ENCODE measurements at places on chromosomes 5 and 9.

GRCh38 chr9:5879419-5880181 is 11.1 kb upstream of the MLANA start:
- DNase-seq: no peak

- no peak for DNase-seq
These were observed 249.7 kb upstream of the ZNF462 start for GRCh38 chr9:106613250-106613737.

DNA sequence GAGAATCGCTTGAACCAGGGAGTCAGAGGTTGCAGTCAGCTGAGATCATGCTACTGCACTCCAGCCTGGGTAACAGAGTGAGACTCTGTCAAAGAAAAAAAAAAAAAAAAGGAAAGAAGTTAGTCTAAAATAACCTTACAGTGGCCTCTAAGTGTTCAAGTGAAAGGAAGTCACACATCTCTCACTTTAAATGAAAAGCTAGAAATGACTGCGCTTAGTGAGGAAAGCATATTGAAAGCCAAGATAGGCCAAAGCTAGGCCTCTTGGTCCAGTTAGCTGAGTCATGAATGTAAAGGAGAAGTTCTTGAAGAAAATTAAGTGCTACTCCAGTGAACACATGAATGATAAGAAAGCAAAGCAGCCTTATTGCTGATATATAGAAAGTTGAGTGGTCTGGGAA is 38.1 kb downstream of the ITGA1 start:
- no peak for DNase-seq

- no peak for DNase-seq
These were observed 17.9 kb downstream of the ANKH start for GRCh38 chr5:14853685-14854084.

GRCh38 chr9:109865521-109865920 is 85.5 kb downstream of the PALM2AKAP2 start:
- no peak for DNase-seq

DNA sequence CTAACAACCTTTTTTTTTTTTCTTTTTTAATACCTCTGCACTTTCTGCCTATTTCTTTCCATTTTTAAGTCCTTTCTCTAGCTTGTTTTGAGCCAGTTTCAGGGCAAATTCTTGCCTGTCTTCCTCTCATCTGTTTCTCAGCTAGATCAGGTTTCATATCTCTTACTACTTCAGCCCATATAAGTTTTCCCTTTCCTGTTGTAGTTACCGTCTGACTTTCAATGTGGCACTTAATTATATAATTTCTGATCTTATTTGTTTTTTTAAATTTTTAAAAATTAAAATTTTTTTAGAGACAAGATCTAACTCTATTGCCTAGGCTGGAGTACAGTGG is 104.7 kb upstream of the ELL2 start:
- DNase-seq: no peak

GRCh38 chr9:85521371-85522197 is 220.2 kb downstream of the AGTPBP1 start:
- DNase-seq: no peak

- DNase-seq: no peak
These were observed 42.9 kb downstream of the DAPK1 start for GRCh38 chr9:87540444-87541105.

DNA sequence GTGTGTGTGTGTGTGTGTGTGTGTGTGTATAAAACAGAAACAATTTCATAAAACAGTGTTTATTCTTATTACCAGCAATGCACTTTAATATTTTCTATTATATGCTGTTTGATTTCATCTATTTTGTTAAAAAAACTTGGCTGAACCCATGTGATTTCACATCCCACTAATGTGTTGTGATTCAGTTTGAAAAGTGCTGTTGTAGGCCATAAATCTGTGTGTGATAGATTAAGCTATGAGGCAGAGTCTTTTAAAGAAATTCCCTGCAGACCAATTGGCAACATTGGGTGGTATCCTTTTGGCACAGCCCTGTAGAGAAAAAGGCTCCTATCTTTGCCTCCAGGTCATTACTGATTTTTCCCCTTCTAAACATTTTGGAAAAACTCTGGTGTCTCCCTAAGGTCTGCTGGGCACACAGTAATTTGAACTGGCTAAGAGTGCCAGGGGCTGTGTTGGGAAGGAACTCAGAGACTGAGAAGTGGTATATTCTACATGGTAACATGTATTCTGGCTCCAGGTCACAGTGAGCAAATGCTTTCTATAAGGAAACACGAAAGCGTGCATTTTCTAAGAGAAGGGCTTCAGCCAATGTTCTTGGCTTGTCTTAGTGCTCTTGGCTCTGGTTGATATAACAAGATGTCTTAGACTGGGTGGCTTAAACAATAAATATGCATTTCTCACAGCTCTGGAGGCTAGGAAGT is 4.5 kb downstream of the CAMK4 start:
- DNase-seq: no peak

DNA sequence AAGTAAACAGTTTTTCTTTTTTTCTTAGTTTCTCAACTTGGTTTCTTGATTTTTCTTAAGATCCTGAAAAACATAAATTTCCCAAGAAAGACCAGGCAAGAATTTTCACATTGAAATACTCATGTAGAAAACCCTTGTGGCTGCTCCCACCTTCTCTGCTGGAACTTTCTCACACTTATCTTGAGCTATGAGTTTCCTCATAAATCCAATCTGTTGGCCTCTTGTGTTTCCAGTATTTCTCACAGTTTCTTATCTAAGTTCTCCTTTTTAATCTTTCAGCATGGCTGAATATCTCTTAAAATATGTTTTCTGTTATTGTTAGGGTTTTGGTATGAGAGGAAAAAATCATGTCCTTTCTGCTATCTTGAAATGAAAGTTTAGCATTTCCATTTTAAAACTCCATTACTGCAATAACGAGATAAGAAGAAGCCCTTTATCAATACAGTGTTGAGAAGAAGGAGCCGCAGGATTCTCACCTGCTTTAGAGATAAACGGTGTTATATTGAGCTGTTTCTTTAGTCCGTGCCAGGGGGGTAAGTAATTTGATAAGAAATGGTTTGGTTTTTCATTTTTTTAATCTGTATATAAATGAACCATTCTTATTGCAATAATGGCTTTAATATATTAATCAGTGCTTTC is 89.3 kb downstream of the ALDH1A1 start:
- peak; percentile 23 for DNase-seq

DNA sequence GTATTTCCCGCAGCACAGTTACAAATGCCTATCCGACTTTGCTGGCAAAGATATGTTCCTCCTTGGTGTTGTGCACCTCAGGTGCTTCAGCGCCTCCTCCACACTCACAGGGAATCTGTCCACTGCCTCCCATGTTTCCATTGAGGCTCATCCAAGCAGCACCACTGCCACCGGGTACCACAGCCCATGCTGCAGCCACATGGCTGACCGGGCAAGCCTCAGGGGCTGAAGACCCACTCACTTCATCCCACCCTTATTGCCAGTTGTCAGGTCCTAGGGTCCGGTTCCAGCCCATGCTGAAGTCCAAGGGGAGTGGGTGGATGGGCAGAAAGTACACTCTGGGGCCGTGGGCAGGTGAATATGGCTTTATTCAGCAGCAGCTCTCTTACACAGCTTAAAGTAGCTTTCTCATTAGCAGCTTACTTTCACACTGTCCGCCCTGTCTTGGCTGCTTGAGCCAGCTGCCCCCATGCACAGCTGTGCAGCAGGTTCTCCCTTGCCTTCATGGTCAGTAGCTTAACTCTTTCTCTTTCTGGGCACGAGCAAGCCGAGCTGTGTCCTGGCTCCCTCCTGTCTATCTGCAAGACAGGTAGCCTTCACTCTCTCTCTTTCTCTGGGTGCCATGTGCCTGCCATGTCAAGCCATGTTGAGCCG is 1052.3 kb downstream of the PTPRD start:
- no peak for DNase-seq

DNA sequence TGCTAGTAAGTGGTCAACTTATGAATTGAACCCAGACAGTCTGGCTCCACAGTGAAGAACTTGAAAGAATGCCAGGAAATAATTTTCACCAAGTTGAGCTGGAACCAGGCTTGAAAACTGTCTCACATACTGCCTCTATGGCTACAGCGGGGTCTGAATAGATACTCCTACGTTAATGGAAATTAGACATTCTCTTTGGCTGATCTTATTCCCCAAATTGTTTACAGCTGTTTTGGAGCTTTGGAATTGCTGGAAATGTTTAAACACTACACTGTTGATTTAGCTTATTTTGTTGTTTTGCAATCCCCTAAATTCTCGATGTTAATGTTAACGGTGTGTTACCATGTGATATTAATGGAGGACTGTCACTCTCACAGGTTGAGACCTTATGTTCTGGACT is 146.4 kb downstream of the FBXL7 start:
- DNase-seq: no peak

DNA sequence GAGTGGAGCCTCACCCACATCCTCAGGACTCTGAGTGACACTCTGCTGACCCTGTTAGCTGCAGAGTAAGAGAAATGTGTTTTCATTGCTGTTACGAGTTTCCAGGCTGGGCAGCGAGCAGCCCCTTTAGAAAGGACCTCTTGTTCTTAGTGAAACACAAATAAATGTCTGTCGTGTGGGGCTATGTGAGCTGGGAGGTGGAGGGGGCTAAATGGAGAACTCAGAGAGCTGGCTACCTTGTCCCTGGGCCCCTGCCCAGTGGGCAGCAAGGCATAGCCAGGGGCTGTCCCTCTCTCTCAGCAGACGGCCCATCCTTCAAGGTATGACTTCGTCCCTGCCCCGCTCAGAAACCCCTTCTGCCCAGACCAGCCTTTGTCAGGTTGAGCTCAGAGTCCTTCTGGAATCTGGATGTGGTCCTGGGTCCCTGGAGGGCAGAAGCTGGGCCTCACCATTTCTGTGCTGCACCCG is 10.2 kb downstream of the DCANP1 start:
- DNase-seq: no peak

- DNase-seq: no peak
These were observed 1548.6 kb downstream of the EFNA5 start for GRCh38 chr5:106121972-106122605.

DNA sequence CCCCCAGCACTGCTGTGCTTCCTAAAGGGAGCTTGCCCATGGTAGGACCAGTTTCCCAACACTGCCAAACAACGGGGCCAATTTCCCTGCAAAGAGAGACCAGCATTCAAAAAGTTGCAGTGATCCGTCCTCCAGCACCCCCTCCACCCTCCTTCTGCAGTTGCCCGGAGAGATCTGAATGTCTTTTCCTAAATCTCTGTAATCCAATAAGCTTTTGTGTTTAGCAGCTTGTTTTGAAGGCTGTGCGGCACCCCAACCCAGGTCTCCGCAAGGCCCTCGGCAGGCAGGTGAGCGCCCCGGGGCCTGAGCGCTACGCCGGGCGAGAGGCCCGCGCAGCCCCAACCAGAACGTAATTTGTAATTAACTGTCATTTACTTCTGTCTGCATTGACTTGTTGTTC is 366.9 kb upstream of the IRX2 start:
- DNase-seq: no peak

GRCh38 chr9:38057416-38058195 is 11.4 kb downstream of the SHB start:
- DNase-seq: no peak

- DNase-seq: peak; percentile 38
These were observed 69.1 kb downstream of the PPARGC1B start for GRCh38 chr5:149799119-149799623.

GRCh38 chr9:38289866-38290245 is 102.6 kb upstream of the ALDH1B1 start:
- no peak for DNase-seq

- DNase-seq: no peak
These were observed 9.6 kb downstream of the ACSL6 start for GRCh38 chr5:132001647-132002561.

- DNase-seq: no peak
These were observed 187.4 kb downstream of the DCP2 start for GRCh38 chr5:113164021-113164420.

DNA sequence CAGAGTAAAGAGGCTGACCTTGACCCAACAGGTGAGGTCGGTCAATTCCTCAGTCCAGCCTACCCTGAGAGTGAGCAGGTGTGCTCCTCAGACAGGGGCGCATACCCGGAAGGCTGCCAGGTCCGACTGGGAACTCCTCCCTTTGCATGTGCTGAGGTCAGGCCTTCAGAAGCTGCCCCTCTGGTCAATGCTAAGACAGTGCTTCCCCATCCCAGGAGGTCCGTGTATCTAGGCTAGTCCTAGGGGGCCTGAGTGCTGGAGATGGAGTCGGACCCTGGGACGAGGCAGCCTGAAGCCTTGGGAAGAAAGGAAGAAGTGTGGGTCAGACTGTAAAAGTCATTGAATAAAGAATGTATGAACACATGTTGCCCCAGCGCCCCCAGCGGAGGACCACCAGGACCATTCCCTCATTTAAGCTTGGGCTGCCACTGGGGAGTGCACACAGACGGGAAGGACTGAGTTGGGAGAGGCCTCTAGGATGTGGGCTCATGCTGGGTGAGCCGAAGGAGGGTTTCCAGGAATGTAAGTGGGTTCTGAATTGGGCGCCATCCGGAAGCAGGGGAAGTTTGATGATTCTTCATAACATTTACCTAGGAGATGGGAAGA is 41.0 kb upstream of the GFPT2 start:
- DNase-seq: no peak

DNA sequence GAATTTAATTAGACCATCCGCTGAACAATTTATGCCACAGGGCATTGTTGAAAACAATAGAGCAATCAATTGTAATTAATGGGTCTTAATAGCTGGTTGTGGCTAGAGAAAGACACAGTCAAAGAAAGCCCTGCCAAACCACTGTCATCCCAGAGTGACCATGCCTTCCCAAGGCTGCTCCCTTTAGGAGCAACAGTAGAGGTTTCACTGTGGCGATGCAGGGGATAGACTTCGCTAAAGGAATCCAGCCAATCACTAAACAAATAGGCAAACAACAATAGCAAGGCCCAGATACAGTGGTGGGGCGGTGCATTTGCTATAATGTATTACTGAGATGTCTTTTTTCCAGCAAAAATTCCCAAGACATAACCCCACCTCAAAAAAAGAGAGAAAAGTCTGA is 87.8 kb upstream of the SLC27A6 start:
- no peak for DNase-seq

DNA sequence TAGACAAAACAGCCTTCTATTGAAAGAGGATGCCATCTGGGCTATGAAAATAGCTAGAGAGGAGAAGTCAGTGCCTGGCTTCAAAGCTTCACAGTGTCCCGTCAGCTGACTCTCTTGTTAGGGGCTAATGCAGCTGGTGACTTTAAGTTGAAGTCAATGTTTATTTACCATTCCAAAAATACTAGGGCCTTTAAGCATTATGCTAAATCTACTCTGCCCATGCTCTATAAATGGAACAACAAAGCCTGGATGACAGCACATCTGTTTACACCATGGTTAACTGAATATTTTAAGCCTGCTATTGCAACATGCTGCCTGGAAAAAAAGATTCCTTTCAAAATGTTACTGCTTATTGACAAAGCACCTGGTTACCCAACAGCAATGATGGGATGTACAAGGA is 309.1 kb downstream of the NTRK2 start:
- DNase-seq: no peak

GRCh38 chr9:17810728-17811571 is 232.1 kb downstream of the SH3GL2 start:
- DNase-seq: peak; percentile 81

- DNase-seq: no peak
These were observed 136.1 kb downstream of the LHFPL2 start for GRCh38 chr5:78512435-78512834.

GRCh38 chr9:33043671-33044070 is 18.6 kb downstream of the DNAJA1 start:
- no peak for DNase-seq

All from inflammatory macrophage treated with lipopolysaccharide for 1 hour (primary cell).